Myometrial cell (primary cell): ENCODE measurements at places on chromosomes 3 and 15. TPM values are rescaled to one million over a fixed set of nuclear protein-coding genes. Genes with fewer than 3 reads are reported as not detected.

The MLF1 gene
- 17.0 and 17.2 TPM in 2 replicates for total RNA-seq

The GOLGA8G gene
- not detected in 2 replicates for total RNA-seq

The TP63 gene
- total RNA-seq = not detected in 2 replicates

The RBP2 gene
- total RNA-seq = not detected in 2 replicates

The GOLGA8H gene
- 0.18 TPM in 1 of 2 replicates, not detected in the other for total RNA-seq
